Cardiac muscle cell (in vitro differentiated cells and primary cell): ENCODE measurements at places on chromosomes 7 and 10.
A peak's percentile ranks its signal among the peaks of the same experiment; 100 is the strongest.

GRCh38 chr10:11157292-11158076, 139.8 kb downstream of the CELF2 start:
- DNase-seq, result no peak

DNA sequence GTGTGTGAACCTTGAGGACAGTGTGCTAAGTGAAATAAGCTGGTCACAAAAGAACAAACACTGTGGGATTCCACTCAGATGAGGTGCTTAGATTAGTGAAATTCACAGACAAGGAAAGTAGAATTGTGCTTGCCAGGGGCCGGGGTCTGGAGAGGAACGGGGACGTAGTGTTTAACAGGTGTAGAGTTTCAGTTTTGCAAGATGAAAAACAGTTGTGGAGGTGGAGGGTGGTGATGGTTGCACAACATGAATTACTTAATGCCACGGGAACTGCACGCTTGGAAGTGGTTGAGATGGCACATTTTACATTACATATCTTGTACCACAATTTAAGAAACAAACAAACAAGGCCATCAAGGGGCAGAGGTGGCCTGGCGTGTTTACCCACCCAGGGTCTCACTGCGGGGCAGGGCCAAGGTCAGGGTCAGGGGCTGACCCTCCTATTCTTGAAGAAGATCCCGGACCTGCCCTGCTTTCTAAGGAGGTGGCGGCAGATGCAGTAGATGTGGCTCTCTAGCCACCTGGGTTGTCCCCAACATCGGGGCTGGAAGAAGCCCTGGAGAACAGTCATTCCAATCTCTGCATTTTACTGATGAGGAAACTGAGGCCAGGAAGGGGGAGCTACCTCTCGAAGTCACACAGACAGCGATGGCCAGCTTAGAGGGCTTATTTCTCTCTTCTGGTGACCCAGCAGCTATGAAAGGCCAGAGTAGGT, 91.5 kb upstream of the LRRC4 start:
- DNase-seq, result no peak

- DNase-seq, result no peak
Observed at GRCh38 chr10:86149257-86149656, 217.3 kb downstream of the GRID1 start.

DNA sequence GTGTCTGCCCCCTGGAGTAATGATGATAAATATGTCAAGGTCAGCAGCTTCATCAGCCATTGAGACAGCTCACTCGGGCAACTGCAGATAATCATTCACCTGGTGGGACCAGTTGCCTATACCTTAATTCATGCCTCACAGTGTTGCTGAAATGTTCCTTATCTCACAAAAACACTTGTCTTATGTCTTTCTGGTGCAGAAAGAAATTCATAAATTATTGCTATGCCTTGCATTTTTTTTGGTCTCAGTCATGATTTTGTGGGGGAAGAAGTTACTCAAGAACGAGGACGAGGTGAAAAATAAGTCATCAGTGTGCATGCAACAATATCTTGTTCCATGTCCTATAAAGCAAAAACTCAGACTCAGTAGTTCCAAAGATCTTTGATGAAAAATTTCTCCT, 16.0 kb downstream of the TRIL start:
- DNase-seq, result no peak

- no peak for DNase-seq
Observed at GRCh38 chr7:20395511-20395910, 64.8 kb downstream of the ITGB8 start.

DNA sequence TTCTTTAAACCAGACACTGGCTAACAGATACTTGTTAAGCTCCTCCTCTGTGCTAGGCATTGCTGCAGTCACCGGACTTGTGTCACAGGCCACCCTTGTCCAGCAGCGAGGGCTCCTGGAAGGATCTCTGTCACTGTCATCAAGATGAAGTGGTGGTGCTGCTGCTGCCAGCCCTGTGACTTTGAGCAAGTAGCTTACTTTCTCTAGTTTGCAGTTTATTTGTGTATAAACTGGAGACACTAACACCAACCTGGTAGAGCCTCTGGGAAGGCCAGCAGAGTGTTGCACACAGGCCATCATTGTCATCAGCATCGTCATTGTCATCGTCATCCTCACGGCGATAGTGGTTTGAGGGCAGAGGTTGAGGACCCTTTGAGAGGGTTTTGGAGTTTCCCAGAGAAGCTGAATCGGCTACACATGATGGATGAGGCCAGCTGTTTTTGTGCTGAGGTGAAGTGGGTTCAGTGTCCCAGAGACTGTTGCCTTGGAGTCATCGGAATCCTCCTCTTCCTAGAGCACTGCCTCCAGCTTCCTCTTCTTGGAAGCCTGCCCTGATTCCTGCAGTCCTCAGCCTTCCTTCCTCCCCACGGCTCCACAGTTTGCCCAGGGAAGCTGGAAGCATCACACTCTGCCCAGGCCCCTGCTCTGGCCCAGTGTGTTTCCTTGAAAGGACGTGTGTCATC, 128.4 kb downstream of the GRK5 start:
- peak; percentile 54 for DNase-seq

GRCh38 chr10:107806026-107806425, 641.5 kb upstream of the SORCS1 start:
- no peak for DNase-seq

DNA sequence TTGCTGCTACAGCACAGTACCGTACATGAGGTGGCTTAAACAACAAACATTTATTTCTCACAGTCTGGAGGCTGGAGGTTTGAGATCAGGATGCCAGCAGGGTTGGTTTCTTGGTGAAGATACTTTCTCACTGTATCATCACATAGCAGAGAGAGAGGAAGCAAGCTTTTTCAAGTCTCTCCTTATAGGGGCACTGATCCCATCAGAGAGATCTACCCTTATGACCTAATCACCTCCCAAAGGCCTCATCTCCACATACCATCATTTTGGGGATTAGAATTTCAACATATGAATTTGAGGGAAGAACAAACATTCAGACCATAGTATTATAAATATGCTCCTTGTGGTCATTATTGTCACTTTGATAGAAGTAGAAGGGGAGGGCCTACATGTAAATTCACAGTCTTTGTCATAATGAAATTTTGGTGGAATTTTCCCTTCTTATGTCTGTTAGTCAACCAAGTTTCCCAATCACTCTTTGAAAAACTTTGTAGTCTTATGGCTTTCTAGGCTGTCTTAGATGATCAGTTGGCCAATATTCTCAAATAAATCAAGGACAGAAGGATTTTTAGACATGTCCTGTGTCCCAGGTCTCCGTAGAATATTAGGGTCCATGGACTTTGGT, 606.2 kb downstream of the LRMDA start:
- DNase-seq, result no peak

DNA sequence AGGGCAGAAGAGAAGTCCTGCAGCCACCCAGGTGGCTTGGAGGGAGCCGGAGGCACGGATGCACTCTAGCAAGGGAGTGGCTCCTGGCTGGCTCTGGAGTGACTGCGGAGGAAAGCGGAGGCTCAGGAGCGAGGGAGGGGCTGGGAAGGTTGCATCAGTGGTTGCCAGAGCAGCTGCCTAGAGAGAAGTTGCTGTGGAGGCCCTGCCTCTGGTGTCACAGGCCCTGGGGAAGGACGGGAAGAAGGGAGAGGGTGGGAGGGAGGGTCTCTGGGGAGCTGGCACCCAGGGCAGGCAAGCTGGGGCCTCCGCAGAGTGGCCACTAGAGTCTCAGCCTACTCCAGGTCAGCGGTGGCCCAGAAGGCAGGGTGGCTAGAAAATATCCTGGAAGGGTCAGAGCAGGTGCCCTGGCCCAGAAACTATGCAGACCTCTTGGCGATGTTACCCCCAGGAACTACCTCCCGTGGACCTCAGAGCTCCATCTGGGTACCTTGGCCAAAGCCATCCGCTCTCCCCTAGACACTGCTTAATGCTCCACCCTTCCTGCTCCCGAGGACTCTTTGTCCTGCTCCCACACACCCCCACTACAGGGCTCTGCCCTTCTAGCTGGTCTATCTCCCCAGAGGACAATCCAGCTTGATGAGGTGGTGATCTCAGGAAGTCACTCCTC, 164.3 kb downstream of the NRF1 start:
- DNase-seq, result no peak

DNA sequence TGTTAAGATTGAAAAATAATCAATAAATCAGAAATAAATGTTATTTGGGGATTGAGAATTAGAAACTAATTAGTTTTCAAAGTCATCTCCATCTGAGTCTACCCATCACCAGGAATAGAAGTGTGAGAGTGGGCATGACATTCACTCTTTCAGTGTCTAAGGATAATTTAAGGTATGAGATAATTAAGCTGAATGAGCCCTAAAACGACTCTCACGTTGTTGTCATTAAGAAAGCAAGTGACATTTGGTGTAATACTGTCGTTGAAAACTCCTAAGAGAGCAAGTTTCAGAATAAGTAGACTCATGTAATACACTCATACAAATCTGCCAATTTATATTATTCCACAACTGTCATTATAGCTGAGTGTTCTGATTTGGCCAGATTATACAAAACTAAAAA, 7.1 kb downstream of the AGMO start:
- DNase-seq, result no peak

GRCh38 chr7:134766779-134767519, 12.5 kb upstream of the CALD1 start:
- peak; percentile 60 for DNase-seq

DNA sequence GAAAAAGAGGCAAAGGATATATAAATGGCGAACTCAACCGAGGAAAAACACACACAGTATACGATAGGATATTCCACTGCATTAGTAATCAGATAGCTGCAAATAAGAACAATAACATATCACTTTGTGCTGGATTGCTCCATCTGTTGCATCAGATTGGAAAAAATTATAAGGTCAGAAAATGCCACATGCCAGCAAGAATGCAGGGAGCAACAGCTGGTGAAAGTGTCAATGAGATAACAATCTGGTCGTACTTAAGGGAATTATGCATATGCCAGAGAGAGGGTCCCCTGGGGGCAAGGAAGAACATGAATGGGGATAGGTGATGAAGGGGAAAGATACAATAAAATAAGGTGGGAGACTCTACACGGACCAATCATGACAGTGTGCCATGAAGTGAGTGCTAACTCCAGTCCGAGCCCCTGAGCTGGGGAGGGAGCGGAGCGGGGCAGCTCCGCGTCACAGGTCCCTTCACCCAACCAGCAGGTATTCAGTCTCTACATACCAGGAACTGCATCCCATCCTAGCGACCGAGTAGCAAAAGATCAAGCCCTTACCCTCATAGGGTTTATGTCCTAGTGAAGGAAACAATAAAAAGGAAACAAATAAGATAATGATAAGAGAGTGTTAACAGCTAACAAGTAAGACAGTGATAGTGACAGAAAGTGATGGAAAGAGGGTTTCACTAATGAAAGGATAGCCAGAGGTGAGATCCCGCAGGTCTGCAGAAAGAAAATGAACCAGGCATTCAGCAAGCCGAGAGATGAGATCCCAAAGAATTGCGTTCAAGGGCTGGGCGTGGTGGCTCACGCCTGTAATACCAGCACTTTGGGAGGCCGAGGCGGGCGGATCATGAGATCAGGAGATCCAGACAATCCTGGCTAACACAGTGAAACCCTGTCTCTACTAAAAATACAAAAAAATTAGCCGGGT, 9.4 kb downstream of the MPP7 start:
- DNase-seq, result no peak

DNA sequence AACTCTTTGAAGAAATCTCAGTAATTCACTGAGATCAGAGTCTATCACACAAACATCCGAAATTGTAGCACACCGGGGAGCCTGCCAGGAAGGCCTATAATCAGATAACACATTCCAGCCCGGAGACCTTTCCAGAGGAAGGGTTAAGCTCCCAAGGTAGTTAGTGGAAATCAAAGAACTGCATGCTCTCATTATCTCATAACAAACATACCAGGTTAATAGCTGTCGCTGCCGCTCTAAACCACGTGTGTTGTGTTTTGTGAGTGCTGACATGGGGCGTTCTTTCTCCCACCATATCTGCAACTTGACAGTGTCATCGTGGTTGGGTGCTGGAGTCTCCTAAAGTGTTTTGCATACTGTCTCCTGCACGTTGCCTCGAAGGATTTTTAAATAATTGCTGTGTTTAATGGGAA, 120.7 kb upstream of the CARD11 start:
- no peak for DNase-seq

- DNase-seq, result no peak
Observed at GRCh38 chr7:16900209-16900768, 18.5 kb upstream of the AGR3 start.

DNA sequence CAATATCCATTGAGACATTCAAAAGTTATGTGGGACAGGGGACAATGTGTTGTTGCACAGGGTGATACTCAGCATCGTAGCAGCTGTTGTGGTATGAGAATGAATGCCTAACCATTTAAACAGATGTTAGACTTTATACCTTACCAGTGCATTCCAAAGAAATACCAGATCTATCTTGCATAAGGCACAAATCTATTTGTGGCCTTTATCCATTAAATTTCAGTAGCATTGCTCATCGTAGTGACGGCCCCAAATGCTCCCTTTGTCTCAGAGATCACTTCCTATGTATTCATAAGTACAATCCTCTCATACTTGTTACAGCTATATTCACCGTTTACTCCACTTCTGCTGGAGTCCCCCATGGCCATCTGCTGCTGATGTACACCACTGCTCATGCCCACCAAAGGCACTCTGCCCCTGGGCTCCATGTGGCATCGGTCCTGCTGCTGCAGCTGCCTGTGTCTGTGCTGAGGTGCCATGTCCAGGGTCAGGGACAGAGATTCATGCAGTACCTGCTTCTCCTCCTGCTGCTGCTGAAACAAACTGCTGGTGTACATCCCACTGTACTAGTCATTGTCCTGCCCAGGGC, 96.3 kb downstream of the CPED1 start:
- DNase-seq, result peak; percentile 88

DNA sequence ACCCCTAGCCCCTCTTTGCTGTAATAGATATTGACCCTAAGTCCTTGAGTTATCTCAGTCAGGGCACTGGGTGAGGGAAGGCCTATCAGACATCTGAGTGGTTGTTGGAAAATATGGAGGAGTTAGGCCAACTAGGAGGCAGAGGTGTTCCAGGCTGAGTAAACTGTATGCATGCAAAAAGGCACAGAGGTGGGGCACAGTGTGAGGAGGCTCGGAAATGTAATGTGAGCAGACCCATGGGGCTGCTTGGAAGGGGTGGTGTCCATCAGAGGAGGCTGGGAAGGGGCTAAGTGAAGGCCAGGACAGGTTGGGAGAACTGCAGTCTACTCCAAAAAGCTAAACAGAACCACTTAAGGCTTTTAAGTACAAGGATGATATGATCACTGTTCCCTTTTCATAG, 323.2 kb upstream of the BMPER start:
- DNase-seq, result no peak

DNA sequence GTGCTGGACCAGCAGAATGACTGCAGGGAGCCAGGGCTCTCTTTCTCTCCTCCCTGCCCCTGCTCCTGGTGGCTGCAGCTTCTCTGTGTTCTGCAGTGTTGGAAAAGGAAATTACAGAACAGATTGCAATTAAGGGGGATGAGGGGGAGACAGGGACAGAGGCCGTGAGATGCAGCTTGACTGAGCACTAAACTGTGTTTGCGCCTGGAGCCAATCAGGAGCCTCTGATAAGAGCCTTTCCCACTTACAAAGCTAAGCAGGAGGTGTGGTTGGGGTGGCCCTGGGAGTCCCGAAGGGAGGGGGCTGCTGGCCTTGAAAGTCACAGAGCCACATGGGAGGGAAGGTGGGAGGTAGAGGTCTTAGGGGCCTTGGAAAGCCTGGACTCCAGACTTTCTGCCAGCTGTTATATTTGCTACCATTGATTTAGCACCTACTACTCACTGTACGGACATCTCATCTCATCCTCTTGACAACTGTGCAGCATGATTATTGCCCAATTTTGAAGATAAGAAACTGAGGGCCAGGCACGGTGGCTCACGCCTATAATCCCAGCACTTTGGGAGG, 26.7 kb downstream of the TRIM8 start:
- DNase-seq, result peak; percentile 83

GRCh38 chr7:95330204-95330960, 6.0 kb upstream of the PON1 start:
- DNase-seq, result no peak
